H1 (cell line): ENCODE measurements at places on chromosomes 6 and 20. TPM values are rescaled to one million over a fixed set of nuclear protein-coding genes. Genes with fewer than 3 reads are reported as not detected.

GRCh38 chr6:100751590-100751989 is 129.5 kb downstream of the ASCC3 start:
- no peak for DNase-seq

SOBP gene
- polyA plus RNA-seq: 0.45 and 0.55 TPM in 2 replicates

- DNase-seq: no peak
These were observed 402 bp downstream of the OSBPL2 start for GRCh38 chr20:62238569-62239277.

- no peak for DNase-seq
These were observed 399.8 kb downstream of the CDC5L start for GRCh38 chr6:44787254-44787834.

TSHZ2 gene
- 0.14 and 0.17 TPM in 2 replicates for polyA plus RNA-seq

- no peak for DNase-seq
These were observed 213.3 kb downstream of the AKAP7 start for GRCh38 chr6:131348572-131348971.

DNA sequence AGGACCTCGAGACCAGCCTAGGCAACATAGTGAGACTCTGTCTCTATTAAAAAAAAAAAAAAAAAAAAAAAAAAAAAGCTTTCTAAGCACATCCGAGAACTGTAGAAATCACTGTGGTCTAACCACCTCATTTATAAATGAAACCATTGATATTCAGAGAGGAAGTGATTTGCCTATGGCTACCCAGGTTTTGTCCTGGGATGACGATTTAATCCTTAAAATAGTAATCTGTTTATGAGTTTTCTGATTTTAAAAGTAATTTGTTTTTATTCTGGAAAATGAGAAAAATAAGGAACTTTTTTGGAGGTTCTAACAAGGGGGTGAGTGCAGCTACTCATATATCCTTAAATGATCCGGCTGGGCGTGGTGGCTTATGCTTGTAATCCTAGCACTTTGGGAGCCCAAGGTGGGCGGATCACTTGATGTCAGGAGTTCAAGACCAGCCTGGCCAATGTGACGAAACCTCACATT is 6.5 kb upstream of the BTN3A2 start:
- DNase-seq: no peak

GRCh38 chr6:16446273-16446672 is 207.9 kb downstream of the GMPR start:
- DNase-seq: no peak

GRCh38 chr20:62860391-62860923 is 1.2 kb downstream of the TCFL5 start:
- DNase-seq: no peak

- peak; percentile 86 for DNase-seq
These were observed 3.7 kb downstream of the PRSS16 start for GRCh38 chr6:27251112-27251605.

- no peak for DNase-seq
These were observed 620.5 kb downstream of the DOK5 start for GRCh38 chr20:55095745-55096400.

- DNase-seq: no peak
These were observed 747 bp upstream of the PTPRA start for GRCh38 chr20:2872459-2873009.

LY6G6C gene
- polyA plus RNA-seq: 0.23 and 0.49 TPM in 2 replicates

TRIM31 gene
- polyA plus RNA-seq: 0.08 TPM in 1 of 2 replicates, not detected in the other

CTAGE9 gene
- polyA plus RNA-seq: not detected in 2 replicates

DNA sequence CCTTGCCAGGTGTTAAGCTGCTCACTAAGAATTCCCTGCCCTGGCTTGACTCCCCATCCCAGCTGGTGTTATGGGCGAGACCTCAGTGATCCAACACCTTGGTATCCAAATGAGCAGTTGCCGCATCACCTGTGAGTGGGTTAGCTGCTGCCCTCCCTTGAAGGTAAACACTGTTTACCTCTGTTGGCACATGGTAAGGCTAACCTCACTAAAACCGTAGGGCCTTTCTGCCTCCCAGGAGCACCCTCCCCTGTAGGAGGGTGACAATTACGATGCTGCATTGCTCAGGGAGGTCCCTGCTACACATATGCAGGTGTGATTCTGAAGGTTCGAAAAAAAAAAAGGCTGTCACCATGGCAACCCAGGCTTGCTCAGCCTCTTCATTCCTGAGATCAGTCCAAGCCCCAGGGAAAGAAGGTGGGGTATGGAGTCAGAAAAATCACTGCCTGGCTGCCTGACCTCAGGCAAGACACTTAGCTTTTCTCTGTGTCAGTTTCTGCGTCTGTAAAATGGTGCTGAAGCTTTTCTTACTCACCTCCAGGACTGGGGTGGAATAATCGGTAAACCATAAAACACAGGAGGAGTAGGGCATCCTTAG is 19.5 kb downstream of the PNPLA1 start:
- DNase-seq: no peak

CALHM4 gene
- polyA plus RNA-seq: not detected in 2 replicates

ANKRD66 gene
- 0.05 TPM in 1 of 2 replicates, not detected in the other for polyA plus RNA-seq

TOX2 gene
- polyA plus RNA-seq: 1.8 and 2.5 TPM in 2 replicates

MEP1A gene
- 0.03 and 0.06 TPM in 2 replicates for polyA plus RNA-seq

TRDN gene
- polyA plus RNA-seq: 1.2 and 1.6 TPM in 2 replicates

DNA sequence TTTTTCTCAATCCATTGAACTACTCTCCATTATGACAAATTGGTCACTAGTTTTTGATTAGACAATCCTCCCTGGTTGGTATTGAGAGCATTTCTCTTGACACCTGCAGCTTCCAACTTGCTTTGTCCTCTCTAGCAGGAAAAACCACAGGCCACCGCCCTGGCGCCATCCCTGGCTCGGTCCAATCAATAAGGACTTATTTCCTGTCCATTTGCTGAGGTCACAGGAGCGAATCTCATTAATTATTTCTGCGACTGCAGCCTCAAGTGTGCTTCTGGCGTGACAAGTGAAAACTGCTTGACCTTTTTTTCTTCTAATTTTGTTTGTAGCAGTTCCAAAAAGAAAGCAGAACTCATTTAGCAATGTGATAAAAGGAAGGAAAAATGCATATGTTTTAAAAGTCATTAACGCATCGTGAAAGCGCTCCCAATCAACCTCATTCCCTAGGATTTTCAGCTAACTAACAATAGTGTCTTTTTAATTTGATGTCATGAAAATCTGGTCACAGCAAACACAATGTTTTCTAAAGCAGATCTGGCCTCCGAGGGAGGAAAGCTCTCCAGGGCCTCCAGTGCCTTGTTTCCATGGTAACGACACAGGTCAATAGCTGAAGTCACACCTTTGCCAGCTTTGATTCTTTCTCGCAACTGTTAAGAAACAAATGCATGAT is 39.0 kb upstream of the BEND3 start:
- no peak for DNase-seq

DNA sequence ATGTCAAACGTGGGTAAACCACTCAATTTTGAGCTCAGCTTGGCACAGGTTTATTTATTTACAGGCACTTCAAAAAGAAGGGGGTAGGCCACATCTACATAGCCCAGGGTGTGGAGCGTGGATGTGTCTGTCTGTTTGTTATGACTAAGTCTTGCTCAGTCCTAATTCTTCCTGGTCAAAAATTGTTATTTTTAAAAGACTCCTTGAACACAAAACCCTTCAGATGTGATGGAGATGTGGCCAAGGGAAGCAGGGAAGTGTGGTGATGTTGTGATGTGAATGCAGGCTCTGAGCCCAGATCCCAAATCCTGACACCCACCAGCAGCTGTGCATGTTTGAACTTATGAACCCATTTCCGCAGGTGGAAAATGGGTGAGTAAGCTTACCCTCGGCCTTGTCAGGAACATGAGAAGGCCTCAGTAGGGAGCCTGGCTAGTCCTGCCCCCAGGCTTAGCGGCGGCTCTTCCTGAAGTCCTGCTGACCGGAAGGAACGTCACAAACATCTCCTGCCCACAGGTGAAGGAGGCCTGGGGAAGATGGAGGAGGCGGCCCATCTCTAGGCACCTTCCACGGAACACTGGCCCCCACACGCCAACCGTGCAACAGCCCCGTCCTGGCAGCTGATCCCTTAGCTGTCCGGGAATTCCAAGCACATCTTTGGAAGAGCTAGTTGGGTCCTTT is 119.7 kb downstream of the MYLK4 start:
- DNase-seq: no peak

HLA-DQA1 gene
- polyA plus RNA-seq: 0.12 TPM in 1 of 2 replicates, not detected in the other

FRK gene
- polyA plus RNA-seq: 0.06 and 0.11 TPM in 2 replicates

DNA sequence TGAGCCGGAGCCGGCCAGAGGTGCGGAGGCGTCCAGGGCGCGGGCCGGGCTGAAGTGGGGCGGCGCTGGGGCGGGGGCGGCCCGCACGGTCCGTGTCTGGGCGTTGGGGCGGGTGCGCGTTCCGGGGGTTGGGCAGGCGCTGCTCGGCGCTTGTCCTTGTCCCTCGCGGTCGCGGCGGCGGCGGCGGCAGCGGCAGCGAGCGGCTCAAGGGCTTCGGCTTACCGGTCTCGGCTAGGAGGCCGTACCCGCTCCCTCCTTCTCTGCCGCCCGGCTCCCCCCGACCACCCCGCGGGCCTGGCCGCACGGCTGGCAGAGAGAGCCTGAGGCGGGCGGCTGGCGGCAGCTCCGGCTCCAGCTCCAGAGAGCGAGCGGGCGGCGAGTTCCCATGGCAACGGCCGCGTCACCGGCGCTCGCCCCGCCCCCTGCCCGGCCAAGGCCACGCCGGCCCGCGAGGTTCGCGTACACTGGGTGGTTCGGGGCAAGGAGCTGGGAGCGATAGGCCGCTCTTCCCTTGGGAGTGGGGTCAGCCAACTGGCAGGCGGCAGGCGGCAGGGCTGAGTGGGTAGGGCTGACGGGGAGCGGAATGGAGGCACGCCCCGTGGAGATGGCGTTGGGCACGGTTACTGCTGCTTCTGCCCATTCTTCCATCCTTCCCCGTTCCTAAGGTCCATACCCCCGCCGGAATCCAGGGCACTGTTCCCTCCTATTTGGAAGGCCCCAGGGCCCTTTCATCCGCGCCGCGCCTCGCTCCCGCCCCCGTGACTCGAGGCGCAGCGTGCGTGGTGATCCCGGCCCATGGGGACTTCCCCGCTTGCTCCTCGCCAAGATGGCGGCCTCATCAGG is at the start of gene LRRC73:
Gene LRRC73, minus strand, starts transcription at position 363 of the 843 bp plus-strand sequence. CDS start 561 bp downstream, outside the sequence.
- DNase-seq: no peak

- DNase-seq: no peak
These were observed 4.5 kb upstream of the SERINC1 start for GRCh38 chr6:122476131-122476530.

GRCh38 chr20:37991157-37991866 is 41.9 kb downstream of the TTI1 start:
- no peak for DNase-seq

GRCh38 chr6:40336940-40337760 is 250.0 kb downstream of the LRFN2 start:
- no peak for DNase-seq

- no peak for DNase-seq
These were observed 34.9 kb downstream of the RNF24 start for GRCh38 chr20:3980260-3981131.

MAP7 gene
- 13.5 and 15.0 TPM in 2 replicates for polyA plus RNA-seq

- no peak for DNase-seq
These were observed 4.1 kb upstream of the HSPA12B start for GRCh38 chr20:3728354-3728753.

DNA sequence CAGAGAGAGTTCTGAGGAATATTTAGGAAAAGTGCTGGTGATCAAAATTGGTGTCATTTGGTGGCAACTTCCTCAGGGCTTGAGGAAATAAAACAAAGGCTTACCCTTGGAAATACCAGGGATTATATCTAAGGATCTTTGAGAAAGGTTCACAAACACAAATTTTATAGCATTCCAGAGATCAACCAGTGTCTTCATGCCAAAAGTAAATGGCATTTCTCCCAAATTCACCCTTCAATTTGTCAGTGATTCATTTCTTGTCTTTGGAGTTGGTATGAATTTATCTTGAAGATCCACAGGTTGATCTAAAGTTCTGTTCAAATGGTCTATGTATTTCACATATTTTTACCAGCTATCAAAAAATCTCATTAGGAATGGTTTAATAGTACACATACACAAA is 181.5 kb downstream of the FUT9 start:
- no peak for DNase-seq

DNA sequence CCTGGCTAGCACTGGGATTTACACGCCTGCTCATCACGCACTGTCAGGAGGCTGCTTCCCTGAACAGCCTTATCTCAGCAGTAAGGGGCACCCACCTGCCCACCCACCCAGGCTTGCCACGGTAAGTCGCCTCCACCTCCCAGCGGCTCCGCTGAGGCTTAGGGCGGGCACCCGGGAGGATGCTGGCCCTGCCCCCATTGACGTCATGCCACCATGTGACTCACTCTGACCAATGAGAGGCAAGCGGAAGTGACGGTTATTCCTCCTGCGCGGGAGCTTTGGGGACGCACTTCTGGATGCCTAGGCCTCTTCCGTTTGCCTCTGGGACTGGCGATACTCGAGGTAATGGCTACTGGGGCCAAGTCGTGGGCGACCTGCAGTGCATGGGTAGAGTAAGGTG is 256.8 kb downstream of the QKI start:
- no peak for DNase-seq

GRCh38 chr6:129486327-129486726 is 223.7 kb downstream of the ARHGAP18 start:
- no peak for DNase-seq

ECT2L gene
- not detected in 2 replicates for polyA plus RNA-seq

GRCh38 chr6:45116714-45117410 is 211.3 kb upstream of the RUNX2 start:
- DNase-seq: no peak

- DNase-seq: no peak
These were observed 152.4 kb downstream of the THBS2 start for GRCh38 chr6:169101036-169101805.

DNA sequence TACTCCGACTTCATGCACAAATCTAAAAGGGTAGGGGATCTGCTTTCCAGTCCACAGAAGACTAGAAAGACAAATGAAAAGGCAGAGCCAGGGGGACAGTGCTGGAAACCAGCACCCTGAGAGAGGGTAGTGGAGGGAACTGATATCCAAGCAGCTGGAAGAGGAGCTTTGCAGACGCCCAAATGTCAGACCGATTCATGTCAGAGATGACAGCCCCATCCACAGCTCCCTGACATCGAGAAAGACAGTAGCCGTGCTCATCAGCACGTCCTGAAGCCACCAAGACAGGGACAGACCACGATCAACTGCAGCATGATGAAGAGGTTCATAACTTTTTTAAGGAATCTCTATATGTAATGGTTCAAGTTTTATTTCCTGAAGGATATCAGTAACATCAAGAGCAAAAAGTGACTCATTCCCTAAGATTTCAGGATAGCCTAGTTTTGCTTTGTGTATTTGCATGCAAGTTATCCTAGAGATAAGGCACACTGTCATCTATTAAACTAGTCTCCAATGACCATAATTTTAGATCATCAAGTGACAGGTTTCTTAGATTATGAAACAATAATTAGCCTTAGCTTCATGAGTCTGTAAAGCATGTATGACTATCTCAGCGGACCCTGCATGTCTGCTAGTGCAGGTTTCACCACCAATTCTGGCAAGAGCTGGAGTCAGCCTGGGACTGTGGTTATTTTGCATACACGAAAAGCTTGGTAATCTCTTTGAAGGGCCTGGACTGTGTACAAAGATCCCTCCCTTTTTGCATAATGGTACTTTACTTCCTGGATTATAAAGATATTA is 43.0 kb downstream of the PRDM1 start:
- no peak for DNase-seq
